Bladder microvascular endothelial cell (primary cell): ENCODE measurements at places on chromosomes 3 and 15. TPM values are rescaled to one million over a fixed set of nuclear protein-coding genes. Genes with fewer than 3 reads are reported as not detected.

Gene CAMK2N2
- total RNA-seq, result 0.13 TPM in 1 of 2 replicates, not detected in the other

Gene ISL2
- total RNA-seq, result under 0.01 and 0.57 TPM in 2 replicates

Gene GCNT3
- total RNA-seq, result not detected in 2 replicates

Gene FAM43A
- total RNA-seq, result 185 and 261 TPM in 2 replicates

Gene ERC2
- 0.49 and 2.8 TPM in 2 replicates for total RNA-seq

Gene REC114
- not detected in 2 replicates for total RNA-seq

Gene CEP70
- total RNA-seq, result 7.6 and 14.3 TPM in 2 replicates

Gene MRPL47
- 21.9 and 25.1 TPM in 2 replicates for total RNA-seq

Gene ZBTB38
- total RNA-seq, result 53.6 and 99.8 TPM in 2 replicates

Gene FBXL22
- 0.16 TPM in 1 of 2 replicates, not detected in the other for total RNA-seq

Gene ZNF501
- 4.4 and 5.3 TPM in 2 replicates for total RNA-seq

Gene PIAS1
- total RNA-seq, result 5.5 and 17.9 TPM in 2 replicates

Gene STAC
- total RNA-seq, result 7.4 and 12.5 TPM in 2 replicates

Gene ZNF280D
- 14.2 and 30.3 TPM in 2 replicates for total RNA-seq

Gene GRM2
- 0.06 TPM in 1 of 2 replicates, not detected in the other for total RNA-seq

Gene CCDC50
- total RNA-seq, result 96.2 and 195 TPM in 2 replicates

Gene LNP1
- total RNA-seq, result 0.81 and 1.1 TPM in 2 replicates

Gene ZNF620
- total RNA-seq, result 2.8 and 7.2 TPM in 2 replicates

Gene PP2D1
- total RNA-seq, result not detected in 2 replicates

Gene PLOD2
- total RNA-seq, result 69.6 and 223 TPM in 2 replicates

Gene MUC13
- total RNA-seq, result under 0.01 TPM in 1 of 2 replicates, not detected in the other

Gene SPTSSB
- total RNA-seq, result not detected in 2 replicates

Gene CCDC54
- not detected in 2 replicates for total RNA-seq

Gene DAZL
- total RNA-seq, result not detected in 2 replicates

Gene FBLN2
- 1.6 and 13.8 TPM in 2 replicates for total RNA-seq

Gene FMN1
- total RNA-seq, result 0.16 and 0.25 TPM in 2 replicates

Gene CCR4
- total RNA-seq, result 0.16 and 0.25 TPM in 2 replicates

Gene THPO
- not detected in 2 replicates for total RNA-seq

Gene DUOX1
- not detected in 2 replicates for total RNA-seq

Gene STRA6
- 0.06 TPM in 1 of 2 replicates, not detected in the other for total RNA-seq

Gene SUCLG2
- 37.6 and 46.3 TPM in 2 replicates for total RNA-seq

Gene FSTL1
- total RNA-seq, result 222 and 671 TPM in 2 replicates

Gene TMEM89
- not detected in 2 replicates for total RNA-seq

Gene NPTN
- 48.7 and 118 TPM in 2 replicates for total RNA-seq

Gene LRRK1
- 8.7 and 17.6 TPM in 2 replicates for total RNA-seq

Gene ZPLD1
- total RNA-seq, result not detected in 2 replicates

Gene SAMD7
- total RNA-seq, result not detected in 2 replicates

Gene PLSCR1
- total RNA-seq, result 53.1 and 90.8 TPM in 2 replicates

Gene PPARG
- 9.4 and 101 TPM in 2 replicates for total RNA-seq

Gene MYRIP
- 11.6 and 16.4 TPM in 2 replicates for total RNA-seq

Gene GOLGA6A
- not detected in 2 replicates for total RNA-seq

Gene ITGA11
- total RNA-seq, result 1.6 and 34.5 TPM in 2 replicates

Gene BTLA
- total RNA-seq, result under 0.01 TPM in 1 of 2 replicates, not detected in the other

Gene SCAANT1
- not detected in 2 replicates for total RNA-seq

Gene PCOLCE2
- 0.49 and 0.50 TPM in 2 replicates for total RNA-seq

Gene DISP2
- under 0.01 and 0.38 TPM in 2 replicates for total RNA-seq

Gene RLBP1
- not detected in 2 replicates for total RNA-seq

Gene MESP2
- total RNA-seq, result not detected in 2 replicates

Gene CHRM5
- total RNA-seq, result 0.31 TPM in 1 of 2 replicates, not detected in the other

Gene GPR176
- total RNA-seq, result 15.7 and 22.5 TPM in 2 replicates

Gene ERICH6
- total RNA-seq, result 0.06 TPM in 1 of 2 replicates, not detected in the other

Gene TGM4
- 0.06 TPM in 1 of 2 replicates, not detected in the other for total RNA-seq

Gene STARD5
- total RNA-seq, result 1.1 and 1.5 TPM in 2 replicates

Gene MYD88
- 10.4 and 25.5 TPM in 2 replicates for total RNA-seq

Gene PEX11A
- 1.6 and 6.2 TPM in 2 replicates for total RNA-seq

Gene CYFIP1
- 88.7 and 154 TPM in 2 replicates for total RNA-seq

Gene CCR2
- not detected in 2 replicates for total RNA-seq

Gene HRH1
- total RNA-seq, result 7.4 and 11.9 TPM in 2 replicates
